ENCODE measurements at places on chromosomes 3 and 15. TPM values are rescaled to one million over a fixed set of nuclear protein-coding genes. Genes with fewer than 3 reads are reported as not detected.

DNA sequence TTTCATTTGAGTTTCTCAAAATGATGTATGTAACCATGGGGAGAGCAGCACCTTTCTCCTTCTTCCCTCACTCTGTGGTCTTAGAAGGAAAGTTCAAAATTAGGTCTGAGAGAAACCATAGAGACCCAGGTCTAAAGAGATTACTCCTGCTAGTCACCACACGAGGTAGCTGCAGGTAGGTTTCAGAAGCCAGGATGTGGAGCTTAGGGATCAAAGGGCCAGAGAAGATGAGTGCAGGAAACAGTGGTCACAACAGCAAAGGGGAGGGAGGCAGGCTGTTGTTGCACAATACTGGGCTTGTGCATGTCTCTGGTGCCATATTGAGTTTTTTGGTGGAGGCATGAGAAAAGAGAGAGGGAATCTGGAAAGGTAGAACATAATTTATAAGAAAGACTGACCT is 583.6 kb downstream of the AGBL1 start:
- H3K27ac ChIP-seq: no peak overlapping the region
- H3K27me3 ChIP-seq: peaks cover 19% of the 10 kb centered on the region
- H3K36me3 ChIP-seq: no peaks in the 10 kb centered on the region
- H3K4me1 ChIP-seq: peaks cover 10% of the 10 kb centered on the region

DNA sequence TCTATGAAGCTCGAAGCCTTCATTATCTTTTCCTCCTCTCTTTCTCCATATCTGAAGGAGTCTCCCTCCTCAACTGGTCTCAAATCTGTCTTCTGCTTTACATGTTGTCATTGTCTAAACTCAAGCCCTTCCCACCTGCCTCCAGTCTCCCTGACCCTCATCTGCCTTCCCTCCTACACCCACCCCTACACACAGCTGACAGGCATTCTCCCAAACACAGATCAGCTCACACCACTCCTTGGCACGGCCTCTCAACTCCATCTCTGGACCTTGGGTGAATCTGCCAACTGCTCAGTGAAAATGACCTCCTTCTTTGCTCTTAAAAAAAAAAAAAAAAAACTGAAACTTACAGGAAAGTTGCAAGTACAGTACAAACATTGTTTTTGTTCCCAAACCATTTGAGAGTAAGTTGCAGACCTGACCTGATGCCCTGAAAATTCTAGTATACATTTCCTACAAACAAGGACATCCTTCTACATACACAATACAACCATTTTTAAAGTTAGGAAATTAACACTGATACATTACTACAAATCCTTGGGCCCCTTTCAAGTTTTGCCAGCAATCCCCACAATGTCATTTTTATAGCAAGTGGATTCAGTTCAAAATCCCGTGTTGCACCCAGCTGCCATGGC is 49.4 kb upstream of the UBE2E1 start:
- no peaks in the 10 kb centered on the region for H3K27me3 ChIP-seq
- no peak for DNase-seq

- DNase-seq: no peak
- H3K27ac ChIP-seq: no peak overlapping the region
- H3K4me3 ChIP-seq: no peak overlapping the region
- H3K27me3 ChIP-seq: no peaks in the 10 kb centered on the region
- H3K4me1 ChIP-seq: peaks cover 6% of the 10 kb centered on the region
These were observed 754.5 kb upstream of the ALCAM start for GRCh38 chr3:104612218-104612617.

DNA sequence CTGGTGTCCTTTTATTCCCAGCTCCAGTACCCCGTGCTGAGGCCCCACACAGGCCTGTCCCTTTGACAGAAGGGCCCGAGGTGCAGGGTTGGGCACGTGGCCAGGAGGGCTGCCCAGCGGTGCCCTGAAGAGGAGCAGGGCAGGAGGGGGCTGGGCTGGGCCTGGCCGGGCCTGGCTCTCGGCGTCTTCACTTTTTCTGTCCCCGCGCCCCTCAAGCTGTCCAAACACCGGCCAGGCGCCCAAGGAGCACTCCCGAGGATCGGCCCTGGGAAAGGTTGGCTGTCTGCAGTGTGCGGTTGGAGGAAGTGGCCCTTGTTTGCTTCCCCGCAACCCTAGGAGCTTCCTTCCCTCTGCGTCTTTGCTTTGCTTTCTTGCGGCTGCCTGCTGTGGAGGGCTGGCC is 84.1 kb downstream of the WNT7A start:
- no peak for DNase-seq
- no peak overlapping the region for H3K4me3 ChIP-seq
- no peaks in the 10 kb centered on the region for H3K36me3 ChIP-seq
- no peak overlapping the region for H3K27ac ChIP-seq

- H3K36me3 ChIP-seq: no peaks in the 10 kb centered on the region
- no peak overlapping the region for H3K27ac ChIP-seq
These were observed 5.0 kb upstream of the TNK2 start for GRCh38 chr3:195913382-195913781.

DNA sequence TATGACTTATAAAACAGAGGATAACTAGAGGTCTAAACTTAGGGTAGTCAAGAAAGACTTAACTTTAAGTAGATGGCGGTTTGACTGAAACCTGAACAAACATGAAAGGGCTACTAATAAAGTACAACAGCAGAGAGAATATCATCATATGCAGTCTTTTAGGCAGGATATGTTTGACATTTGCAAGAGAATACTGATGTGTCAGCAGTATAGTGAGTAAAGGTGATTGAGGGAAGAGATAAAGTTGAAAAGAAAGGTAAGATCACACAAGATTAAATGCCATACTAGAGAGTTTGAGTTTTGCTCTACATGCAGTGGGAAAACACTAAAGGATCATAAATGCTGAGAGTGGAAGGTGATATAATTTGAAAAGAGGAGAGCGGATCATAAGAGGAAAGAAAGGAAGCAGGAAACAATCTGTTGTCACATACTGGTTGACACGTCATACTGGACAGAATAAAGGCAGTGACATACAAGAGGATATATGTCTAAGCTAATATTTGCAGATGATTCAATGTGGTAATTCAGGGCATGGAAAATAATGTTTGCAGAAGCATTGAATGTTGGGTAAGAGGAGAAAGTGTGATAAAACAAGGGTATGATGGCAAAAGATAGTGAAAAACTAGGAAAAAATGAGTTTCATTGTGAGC is 223.0 kb downstream of the EPHA6 start:
- DNase-seq: no peak
- H3K27ac ChIP-seq: no peak overlapping the region
- H3K27me3 ChIP-seq: no peaks in the 10 kb centered on the region

- H3K4me3 ChIP-seq: no peak overlapping the region
- H3K27ac ChIP-seq: no peak overlapping the region
- no peaks in the 10 kb centered on the region for H3K27me3 ChIP-seq
- H3K4me1 ChIP-seq: peaks cover 6% of the 10 kb centered on the region
These were observed 73.2 kb downstream of the TBC1D2B start for GRCh38 chr15:78004222-78004727.

DNA sequence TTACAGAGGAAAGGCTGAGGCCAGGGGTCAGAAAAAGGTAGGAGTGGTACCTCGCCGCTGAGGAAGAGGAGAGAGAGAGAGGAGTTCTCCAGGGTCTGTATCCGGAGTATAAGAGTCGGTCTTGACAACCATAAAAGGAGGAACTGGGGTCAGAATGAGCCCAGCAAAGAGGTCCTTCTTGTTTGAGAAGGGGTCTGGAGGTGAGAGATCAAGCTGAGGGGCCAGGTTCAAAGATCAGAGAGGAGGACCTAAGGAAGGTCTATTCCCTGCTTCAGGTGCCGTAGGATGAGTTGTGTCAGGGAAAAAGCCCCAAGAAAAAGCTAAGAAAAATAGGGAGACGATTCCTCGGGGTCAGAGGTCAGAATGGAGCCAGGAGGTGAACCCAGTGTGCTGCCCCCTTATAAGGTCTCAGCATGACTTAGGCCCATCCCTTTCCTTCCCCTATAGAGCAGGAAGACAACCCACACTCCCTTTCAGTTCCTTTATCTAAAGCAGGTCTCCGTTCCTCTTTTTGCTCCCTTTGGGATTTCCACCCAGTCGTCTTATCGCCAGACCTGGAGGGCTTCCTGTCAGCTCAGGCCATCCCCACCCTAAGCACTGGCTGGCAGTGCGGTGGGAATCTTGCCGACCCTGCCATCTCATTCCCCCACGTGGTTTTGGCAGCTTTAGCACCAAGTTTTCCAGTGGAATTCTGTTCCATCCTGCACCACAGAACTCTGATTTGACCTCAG is 651 bp downstream of the MTMR14 start:
- H3K4me1 ChIP-seq: no peaks in the 10 kb centered on the region
- peak overlapping the region; percentile 86 for H3K4me3 ChIP-seq

DNA sequence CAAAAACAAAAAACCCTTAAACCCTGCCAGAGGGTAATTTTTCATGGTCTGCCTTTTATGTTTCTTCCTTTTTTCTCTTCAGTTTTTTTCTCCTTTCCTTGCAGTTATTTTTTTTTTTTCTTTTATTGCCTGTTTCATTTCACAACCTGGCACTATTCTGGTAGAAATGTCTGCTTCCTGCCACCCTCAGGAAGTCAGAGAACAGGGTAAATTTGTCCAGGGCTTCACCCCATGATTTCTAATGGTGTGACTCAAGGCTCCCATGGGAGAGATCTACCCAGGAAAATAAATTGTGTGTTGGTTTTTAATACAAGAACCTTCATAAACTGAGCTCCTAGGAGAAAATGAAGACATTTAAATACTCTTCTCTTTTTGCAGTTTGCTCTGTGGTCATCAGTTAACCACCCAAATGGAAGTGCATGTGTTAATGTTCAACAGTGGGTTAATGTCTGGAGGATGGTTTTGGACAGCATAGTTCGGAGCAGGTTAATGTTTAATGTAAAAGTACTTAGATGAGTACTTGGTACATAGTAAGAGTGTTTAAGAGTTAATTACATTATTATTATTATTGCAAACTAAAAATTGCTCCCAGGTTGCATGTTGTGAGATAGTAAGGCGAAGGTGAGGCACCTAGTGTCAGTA is 45.9 kb downstream of the CGNL1 start:
- no peak overlapping the region for H3K4me3 ChIP-seq
- no peak for DNase-seq
- H3K27ac ChIP-seq: no peak overlapping the region

DNA sequence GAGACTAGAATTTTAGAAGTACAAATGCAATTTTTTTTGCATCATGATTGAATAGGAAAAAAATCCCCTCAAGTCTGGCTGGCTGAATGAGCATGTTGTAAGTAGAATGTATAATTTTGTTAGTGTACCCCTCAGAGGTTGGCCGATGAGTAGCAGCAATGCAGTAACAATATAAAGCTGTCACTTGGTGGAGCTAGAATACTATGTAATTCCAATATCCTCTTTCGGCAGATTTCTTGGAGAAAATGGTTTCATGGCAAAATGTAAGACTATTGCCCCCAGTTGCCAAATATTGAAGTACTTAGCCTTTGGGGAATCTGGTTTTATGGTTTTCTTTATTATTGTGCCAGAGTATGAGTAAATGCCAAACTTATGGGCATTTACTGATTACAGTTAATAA is 39.8 kb upstream of the SGO1 start:
- H3K27me3 ChIP-seq: no peaks in the 10 kb centered on the region
- no peak overlapping the region for H3K27ac ChIP-seq
- peaks cover 56% of the 10 kb centered on the region for H3K4me1 ChIP-seq
- H3K4me3 ChIP-seq: no peak overlapping the region
- H3K36me3 ChIP-seq: no peaks in the 10 kb centered on the region

The FRMD5 gene
- 10.1 TPM for total RNA-seq

The ETFA gene
- 99.3 TPM for total RNA-seq

The SLC35G2 gene
- 0.43 TPM for total RNA-seq

The PLIN1 gene
- total RNA-seq: 0.07 TPM

All from neural progenitor cell (in vitro differentiated cells).